ENCODE measurements at places on chromosomes 12 and 14.

GRCh38 chr12:78559886-78560285, 304.7 kb upstream of the SYT1 start:
- DNase-seq = no peak

DNA sequence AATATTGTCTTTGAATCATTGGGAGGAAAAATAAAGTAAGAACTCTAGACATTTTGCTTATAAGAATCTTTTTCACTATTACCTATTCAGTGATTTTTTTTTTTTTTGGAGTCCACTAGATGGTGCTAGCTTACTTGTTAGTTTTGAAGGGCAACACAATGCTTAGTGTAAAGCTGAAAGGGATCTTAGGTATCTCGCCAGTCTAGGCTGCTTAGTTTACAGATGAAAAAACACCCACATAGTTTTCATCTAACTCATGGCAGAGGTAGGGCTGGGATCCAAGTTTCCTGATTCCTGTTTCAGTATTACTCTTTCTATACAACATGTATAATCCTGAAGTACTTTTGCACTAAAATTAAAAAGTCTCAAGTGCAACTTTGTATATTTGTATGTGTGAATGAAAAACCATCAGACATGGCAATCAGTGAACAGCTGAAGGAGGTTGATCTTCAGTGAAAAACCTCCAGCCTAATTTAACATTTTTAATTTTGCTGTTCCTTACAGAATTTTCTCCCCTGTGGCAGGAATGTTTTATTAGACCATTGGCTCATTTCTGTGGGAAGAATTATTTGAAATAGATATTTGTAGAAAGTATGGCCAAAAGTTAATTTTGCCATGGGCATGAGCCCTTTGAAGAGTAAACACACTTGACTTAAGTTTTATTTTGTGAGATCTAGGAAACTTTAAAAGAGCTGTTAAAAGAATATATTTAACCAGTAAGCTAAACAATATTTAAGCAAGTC, 40.7 kb downstream of the LRRIQ1 start:
- no peak for DNase-seq

- DNase-seq = no peak
Measured at GRCh38 chr14:102853648-102854047, 68.8 kb upstream of the AMN start.

GRCh38 chr14:77844802-77845201, 44.9 kb downstream of the ADCK1 start:
- no peak for DNase-seq

GRCh38 chr14:21852061-21852664, 178.5 kb upstream of the OR4E1 start:
- peak; percentile 58 for DNase-seq

DNA sequence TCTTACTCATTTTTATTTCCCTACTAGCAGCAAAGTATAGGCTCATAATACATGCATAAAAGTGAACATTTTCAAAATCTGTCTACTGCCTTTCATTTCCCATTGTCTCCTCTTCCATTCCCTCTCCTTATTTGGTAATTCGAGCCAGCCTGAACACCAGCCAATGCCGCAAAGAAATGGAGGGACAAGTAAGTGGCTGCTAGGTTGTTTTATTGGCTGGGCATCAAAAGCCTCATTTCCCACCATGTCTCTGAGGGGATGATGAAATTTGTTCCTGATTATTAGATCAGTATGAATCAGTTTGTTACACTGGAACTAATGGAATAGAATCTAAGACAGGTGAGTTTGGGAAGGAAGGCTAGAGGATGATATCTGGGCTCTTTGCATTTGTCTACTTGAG, 143.5 kb downstream of the KCNA5 start:
- no peak for DNase-seq

- DNase-seq = no peak
Measured at GRCh38 chr12:106284358-106285105, 18.0 kb upstream of the TCP11L2 start.

DNA sequence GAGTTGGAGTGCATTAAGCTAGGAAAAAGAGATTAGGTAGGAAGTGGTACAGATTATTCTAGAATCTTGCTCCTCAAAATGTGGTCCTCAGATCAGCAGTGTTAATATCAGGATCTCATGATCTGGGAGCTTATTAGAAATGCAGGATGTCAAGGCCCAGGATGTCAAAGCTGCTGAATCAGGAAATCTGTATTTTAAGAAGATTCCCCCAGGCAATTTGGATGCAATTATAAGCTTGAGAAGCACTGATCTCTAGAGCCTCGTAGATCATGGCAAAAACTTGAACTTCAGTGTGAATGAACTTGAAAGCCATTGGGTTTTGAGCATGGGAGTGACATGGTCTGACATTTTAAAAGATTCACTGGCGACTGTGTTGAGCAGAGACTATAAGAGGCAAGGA, 6.6 kb downstream of the NCAPD2 start:
- DNase-seq = no peak

GRCh38 chr12:125186471-125187147, 121.4 kb downstream of the AACS start:
- DNase-seq = no peak

DNA sequence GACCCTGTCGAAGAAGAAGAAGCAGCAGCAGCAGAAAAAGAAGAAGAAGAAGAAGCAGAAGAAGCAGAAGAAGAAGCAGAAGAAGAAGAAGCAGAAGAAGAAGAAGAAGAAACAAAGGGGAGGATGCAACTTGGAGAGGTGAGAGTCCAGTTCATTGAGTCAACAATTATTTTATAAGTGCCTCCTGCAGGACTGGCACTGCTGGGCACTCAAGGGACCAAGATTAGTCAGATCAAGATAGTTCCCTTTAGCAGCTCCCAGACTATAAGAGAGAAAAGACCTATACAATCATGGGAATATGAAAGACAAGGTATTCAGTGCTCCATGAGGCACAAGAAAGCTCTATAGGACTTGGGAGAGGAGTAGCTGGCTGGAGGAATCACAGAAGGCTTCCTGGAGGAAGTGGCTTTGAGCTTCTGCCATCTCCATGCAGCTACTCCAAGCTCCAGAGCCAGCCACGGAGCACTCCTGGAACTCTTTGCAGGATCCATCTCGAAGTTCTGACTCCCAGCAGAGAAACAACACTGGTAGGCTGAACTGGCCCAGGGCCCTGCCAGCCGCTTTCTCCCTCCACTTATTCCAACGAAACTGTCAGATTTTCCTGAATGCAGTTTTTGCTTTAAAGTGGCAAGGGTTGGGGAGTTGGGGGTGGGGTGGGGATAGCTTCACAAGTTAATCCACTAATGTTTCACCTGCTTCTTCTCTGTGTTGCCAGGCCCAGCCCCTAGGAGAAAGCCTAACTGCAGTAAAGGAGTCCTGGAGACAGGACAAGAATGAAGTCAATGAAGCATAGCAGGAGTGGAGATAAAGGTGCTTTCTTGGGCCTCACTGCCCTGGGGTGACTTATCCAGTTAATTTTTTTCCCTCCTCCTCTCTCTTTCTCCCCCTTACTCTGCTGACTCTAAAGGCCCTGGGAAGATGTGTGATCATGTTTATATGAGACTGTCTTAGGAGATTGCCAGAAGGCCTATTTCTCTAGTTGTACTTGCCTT, 140.1 kb upstream of the PARP11 start:
- no peak for DNase-seq

DNA sequence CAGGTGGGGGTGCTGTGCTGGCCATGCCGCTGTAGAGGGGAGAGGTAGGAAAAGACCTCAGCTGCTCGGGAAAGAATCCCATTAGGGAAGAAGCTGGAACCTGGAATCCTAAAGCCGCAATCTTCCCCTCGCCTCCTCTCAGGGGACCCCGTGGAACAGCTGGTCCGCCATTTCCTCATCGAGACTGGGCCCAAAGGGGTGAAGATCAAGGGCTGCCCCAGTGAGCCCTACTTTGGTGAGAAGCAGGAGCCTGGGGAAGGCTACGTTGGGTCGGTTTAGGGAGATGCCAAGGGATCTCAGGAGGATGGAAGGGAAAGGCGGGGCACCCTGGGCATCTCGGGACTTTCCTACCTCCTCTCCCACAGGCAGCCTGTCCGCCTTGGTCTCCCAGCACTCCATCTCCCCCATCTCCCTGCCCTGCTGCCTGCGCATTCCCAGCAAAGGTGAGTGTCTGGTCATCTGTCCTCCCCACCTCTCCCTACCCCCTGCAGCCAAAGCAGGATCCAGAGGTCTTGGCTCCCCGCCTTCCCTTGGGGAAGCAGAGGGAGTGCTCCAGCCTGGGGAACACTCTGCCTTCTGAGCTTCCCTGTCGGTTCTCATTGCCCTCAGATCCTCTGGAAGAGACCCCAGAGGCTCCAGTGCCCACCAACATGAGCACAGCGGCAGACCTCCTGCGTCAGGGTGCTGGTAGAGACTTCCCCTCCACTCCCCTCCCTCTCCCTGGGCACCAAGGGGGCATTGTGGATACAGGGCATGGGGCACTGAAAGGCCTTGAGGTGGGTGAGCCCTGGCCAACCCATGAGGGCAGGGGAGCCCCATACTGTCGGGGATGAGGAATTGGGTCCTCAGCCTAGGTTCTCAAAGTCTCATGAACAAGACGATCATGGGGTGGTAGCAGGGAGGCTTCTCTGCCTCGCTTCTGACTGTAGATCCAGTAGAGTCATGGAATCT, 12.4 kb downstream of the TNS2 start:
- DNase-seq = no peak

GRCh38 chr14:99513183-99513694, 32.0 kb downstream of the CCNK start:
- no peak for DNase-seq

GRCh38 chr12:33770652-33771051, 251.6 kb upstream of the ALG10 start:
- DNase-seq = no peak

GRCh38 chr14:75049136-75049535, 2.1 kb downstream of the MLH3 start:
- no peak for DNase-seq

DNA sequence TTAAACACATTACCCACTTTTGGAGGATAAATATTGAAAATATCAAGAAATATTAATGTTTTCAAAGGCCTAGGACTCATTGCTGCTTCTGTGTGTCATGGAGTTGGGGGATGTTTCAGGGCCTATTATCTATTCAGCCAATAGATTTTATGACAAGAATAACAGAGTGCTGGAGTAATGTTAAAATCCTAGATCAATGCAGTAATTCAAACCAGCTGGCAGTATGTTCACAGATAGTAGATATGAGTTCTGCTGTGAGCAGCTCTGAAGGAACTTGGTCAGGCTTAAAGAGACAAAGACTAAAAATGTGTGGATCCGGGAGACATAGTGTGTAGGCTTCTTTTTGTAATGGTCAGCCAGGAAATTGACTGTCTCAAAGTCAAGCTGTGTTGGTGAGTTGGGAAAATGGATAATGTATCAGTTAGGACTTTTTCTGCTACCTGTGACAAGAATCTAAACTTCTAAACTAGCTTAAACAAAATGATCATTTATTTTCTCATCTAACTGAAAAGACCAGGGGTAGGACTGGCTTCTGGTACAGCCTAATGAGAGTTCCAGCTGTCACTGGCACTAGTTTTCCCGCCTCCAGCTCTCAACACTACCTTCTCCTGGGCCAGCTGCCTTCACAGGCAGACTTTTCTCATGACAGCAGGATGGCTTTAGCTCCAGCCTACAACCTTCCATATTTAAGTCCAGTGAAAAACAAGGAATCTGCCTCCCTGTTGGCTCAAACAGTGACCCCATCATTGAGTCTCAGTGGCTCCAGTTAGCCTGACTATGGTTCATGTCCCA, 16.3 kb upstream of the POLR3B start:
- no peak for DNase-seq

DNA sequence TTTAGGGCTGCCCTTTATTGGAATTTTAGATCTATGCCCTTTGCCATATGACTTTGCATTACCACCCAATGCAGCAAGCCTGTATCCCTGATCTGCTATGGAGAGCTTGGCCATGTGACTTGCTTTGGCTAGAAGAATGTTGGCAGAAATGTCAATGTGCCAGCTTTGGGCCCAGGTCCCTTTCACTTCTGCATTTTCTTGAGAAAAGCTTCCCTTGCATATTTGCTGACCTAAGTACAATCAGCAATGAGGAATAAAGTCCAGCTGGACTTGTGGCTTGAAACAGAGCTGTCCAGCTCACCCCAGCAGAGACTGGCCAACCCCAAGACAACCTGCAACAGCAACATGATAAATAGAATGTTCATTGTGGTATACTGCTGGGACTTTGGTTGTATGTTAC, 135.9 kb downstream of the PAH start:
- no peak for DNase-seq

DNA sequence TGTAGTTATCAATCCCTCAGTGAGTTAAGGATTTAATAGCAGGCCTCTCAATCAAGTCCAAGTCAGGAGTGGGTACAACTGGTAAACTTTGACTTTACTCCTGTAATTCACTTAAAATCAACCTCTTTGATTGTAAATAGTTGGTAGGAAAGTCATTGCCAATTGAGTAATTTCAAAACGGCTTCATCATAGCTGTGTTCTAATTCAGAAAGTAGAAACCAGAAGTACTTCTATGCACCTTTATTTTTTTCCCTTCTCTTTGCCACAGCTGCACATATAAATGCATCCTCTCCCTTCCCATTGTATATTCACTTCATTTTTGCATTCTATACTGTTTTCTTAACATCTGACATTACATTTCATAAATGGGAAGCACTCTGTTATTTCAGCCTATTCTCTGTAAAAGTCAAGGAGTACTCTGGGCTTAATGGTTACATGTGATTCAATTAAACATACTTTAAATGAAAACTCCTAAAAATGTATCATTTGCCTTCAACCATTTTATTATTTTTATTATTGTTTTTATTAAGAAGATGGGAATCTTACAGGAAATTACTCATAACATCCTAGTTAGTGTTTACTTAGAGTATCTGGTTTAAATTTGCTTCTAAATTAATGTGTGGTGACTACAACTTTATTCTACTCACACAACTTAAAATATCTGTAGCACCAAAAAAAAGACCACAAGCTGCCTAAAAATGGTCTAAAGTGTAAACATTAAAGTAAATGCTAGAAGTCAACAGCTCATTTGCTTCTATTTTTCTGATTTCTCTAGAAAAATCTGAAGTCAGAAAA, 171.2 kb downstream of the CEP128 start:
- DNase-seq = no peak

DNA sequence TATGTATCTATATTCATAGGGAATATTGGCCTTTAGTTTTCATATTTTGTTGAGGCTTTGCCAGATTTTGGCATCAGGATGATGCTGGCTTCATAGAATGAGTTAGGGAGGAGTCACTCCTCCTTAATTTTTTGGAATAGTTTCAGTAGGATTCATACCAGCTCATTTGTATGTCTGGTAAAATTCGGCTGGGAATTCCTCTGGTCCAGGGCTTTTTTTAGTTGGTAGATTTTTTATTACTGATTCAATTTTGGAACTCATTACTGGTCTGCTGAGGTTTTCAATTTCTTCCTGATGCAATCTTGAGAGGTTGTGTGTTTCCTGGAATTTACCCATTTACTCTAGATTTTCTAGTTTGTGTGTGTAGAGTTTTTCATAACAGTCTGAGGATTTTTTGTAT, 175.2 kb downstream of the EPS8 start:
- no peak for DNase-seq

GRCh38 chr12:132754160-132754932, 7.3 kb downstream of the ANKLE2 start:
- DNase-seq = no peak

DNA sequence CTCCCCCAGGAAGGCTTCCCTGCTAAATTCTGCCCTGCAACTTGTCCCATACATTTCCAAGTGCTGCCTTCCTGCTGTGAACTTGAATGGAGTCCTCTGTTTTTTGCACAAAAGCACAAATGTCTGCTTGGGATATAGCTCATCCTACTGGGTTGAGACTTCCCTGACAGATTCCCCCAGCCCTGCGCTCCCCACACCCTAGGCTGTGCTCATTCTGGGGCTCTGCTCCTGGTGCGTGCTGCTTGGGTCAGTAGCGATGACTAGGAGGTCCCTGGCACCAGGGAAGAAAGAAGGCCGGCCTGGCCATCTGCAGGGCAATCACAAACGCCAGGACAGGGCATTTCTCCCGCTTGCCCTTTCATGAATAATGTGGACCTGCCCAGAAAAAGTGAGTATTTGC, 29.2 kb upstream of the FKBP4 start:
- DNase-seq = no peak

- peak; percentile 49 for DNase-seq
Measured at GRCh38 chr12:108838194-108839017, 19.0 kb downstream of the SSH1 start.

All from stimulated activated CD4-positive, alpha-beta T cell treated with anti-CD3 and anti-CD28 coated beads, Interleukin-4, amount 100 ng/mL, for 4 hours (primary cell).